ENCODE measurements at places on chromosomes 6 and 20.

DNA sequence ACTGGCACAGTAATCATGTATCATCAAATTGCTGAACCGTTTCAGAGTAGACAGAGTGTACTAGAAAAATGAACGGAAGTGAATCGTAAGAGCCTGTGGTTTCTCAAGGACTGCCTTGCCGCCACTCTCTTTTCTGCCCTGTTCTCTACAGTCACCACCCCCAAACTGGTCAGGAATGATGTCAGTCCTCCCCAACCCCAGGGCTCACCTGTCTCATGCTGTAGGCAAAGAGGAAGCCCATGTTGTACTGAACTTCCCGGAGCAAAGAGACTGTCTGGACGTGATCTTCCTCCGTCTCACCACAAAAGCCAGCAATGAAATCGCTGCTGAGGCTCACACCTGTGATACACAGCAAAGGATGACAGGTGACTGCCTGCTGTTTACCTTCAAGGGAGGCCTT, 31.0 kb downstream of the CDK5RAP1 start:
- no peak for DNase-seq

- no peak for DNase-seq
These were observed 425 bp downstream of the FOXA2 start for GRCh38 chr20:22583773-22584521.

GRCh38 chr6:31272436-31272835, 544 bp upstream of the HLA-C start:
- no peak for DNase-seq

DNA sequence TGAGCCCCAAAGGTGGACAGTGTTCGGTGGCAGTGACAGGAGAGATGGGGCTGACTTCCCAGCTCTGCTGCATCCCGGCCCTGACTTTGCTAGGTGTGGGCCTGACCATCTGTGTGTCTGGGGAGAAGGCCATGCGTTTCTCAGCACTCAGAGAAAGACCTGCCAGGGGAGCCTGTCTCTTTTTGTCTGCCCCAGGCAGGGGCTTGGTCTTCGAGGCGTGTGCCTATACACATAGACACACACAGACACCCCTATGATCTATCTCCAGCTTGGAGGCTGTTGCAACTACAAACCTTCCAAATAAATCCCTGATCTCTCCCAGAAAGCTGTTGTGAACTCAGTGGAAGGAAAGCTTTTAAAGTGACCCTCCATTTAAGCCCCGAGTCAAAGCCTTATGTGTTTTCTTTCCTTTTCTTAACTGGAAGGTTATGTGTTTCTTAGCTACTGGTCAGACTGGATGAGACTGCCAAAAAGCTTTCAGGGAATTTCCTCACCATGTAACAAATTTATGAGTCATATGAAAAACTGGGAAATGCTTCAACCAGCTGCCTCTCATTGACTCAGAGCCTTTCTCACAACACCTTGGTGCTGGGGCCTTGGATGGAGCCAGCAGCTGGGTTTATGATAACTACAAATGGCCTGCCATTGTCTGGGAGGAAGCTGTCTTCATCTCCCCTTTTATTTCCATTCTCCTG, 102.6 kb downstream of the CDC5L start:
- DNase-seq = peak; percentile 99

- DNase-seq = peak; percentile 51
These were observed 133.7 kb downstream of the MYO6 start for GRCh38 chr6:75882734-75883133.

DNA sequence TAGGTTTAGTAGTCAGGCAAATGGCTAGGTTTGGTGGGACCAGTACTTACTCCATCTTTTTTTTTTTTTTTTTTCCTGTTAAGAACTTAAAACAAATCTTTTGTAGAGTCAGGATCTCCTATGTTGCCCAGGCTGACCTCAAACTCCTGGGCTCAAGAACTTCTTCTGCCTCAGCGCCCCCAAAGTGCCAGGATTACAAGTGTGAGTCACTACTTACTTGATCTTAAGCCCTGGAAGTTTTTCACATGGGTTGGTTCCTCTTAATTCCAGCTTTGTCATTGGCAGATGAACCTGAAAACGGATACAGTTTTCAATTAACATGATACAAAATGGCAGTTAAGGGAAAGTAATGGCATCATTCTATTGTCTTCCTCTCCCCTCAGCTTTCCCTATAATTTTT, 179.4 kb upstream of the JAG1 start:
- peak; percentile 20 for DNase-seq

- peak; percentile 69 for DNase-seq
These were observed 20.1 kb downstream of the SLCO4A1 start for GRCh38 chr20:62662422-62662821.

GRCh38 chr20:10430000-10430466, 4.0 kb downstream of the MKKS start:
- DNase-seq = peak; percentile 29

DNA sequence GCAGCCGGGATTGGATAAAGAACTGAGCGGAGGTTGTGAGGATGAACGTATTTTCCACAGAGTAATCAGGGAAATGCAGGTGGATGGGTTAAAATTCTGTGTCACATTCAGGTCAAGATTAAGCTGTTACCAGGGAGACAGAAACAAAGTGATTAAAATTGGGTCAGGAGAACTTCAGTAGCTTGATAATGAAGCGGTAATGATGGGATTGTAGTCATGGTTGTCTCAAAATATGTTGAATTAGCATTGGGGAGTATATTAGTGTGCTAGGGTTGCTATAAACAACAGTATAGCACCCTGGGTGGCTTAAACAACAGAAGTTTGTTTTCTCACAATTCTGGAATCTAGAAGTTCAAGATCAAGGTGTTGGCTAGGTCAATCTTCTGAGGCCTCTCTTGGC, 155.5 kb downstream of the GJA1 start:
- DNase-seq = no peak

DNA sequence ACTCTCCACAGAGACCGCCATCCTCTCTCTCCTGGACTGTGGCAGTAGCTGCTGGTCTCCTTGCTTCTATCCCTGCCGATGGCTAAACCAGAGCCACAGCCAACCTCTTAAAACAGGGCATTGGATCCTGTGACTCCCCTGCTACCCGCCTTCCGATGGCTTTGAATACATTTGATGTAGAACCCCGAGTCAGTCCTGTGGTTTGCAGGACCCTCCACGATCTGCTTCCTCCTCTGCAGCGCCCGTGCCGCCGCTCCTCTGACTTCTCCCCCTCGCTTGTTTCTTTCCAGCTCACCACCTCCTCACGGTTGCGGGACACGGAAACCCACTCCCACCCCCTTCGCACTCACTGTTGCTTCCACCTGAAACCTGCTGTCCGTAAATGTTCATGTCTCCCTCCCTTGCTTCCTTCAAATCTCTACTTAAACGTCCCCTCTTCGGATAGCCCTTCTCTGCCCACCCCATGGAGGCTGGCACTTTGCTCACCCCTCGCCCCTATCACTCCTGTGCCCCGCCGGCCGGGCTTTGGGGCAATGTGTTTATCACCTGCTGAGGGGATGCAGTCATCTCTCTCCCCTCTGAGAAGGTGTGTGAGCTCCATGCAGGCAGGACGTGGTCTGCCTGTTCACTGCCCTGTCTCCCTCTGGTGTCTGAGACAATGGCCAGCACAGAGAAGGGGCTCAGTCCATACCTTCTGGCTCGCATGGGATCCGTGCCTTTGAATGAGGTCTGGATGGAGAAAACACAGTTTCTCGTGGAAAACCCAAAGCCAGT, 67.8 kb downstream of the GFOD1 start:
- no peak for DNase-seq

GRCh38 chr6:90095788-90096187, 200.9 kb downstream of the BACH2 start:
- no peak for DNase-seq

DNA sequence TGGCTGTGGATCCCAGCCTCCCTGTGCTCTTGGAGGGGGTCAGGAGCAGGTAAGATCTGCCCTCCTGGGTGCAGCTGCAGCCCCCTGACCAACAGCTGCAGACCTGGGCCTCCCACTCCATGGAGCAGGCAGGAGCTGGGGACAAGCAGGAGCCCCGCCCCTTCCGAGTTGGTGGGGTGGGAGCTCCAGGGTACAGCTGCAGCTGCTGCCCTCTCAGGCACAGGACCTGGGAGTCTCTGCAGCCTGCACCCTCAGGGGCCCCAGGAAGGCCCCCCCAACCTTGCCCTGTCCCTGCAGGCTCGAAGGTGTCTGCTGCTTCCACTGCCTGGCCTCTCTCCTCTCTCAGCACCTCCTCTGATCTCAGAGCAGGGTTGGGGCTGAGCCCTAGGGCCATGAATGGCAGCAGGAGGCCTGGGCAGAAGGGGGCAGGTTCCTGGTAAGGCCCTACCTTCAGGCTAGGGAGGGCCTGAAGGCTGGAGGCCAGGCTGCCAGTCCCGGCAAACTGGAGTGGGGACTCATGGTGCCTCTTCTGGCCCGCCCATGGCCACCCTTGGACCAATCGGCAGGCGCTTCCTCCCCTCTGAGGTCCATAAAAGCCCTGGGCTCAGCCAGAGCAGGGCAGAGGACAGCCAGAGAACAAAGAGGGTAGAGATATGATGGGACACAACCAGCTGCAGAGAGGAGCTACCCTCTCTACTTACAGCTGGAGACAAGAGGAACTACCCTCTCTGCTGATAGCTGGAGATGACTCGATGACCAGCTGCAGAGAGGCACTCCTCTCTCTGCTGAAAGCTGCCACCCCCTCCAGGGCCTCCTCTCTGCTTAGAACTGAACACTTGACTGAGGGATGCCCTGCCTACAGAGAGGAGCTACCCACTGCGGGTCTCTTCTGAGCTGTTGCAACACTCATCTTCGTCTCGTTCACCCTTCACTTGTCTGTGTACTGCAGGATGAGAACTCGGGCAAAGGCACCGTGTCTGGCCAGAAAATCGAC, 7.8 kb upstream of the PACSIN1 start:
- no peak for DNase-seq

DNA sequence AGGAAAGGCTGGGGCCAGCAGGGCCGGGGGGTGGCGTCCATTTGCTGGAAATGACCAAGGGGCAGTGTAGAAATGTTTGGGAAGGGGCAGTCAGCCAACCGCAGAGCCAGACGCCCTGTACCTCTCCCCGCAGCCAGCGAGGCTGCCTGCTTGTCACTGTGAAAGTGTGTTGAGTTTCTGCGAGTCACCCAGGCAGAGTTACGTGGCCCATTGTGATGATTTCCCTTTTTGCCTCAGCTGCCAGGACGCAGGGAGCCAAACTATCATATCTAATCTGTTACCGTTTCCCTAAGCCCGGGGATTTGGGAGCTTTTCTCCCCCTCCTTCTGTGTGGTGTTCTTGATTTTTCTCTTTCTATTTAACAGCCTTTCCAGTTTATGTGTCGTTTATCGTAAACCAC, 67.9 kb upstream of the STX16 start:
- peak; percentile 28 for DNase-seq

DNA sequence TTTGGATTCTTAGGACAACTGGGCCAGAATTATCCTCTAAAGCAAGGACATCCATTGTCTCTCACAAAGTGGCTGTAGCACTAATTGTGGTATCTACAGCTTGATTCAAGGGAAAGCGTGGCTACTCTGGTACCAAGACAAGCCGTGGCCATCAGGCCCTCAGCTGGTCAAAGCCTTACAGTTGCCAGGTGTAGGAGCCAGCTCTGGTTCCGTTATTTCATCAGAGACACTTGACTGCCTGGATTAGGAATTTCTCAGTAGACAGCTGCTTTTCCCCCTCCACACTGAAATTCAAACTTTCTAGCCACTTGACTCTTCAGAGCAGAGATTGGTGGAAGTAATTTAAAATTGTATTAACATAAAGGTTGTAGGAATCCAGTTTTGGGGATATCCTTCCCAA, 104.2 kb downstream of the ANKS1A start:
- no peak for DNase-seq

DNA sequence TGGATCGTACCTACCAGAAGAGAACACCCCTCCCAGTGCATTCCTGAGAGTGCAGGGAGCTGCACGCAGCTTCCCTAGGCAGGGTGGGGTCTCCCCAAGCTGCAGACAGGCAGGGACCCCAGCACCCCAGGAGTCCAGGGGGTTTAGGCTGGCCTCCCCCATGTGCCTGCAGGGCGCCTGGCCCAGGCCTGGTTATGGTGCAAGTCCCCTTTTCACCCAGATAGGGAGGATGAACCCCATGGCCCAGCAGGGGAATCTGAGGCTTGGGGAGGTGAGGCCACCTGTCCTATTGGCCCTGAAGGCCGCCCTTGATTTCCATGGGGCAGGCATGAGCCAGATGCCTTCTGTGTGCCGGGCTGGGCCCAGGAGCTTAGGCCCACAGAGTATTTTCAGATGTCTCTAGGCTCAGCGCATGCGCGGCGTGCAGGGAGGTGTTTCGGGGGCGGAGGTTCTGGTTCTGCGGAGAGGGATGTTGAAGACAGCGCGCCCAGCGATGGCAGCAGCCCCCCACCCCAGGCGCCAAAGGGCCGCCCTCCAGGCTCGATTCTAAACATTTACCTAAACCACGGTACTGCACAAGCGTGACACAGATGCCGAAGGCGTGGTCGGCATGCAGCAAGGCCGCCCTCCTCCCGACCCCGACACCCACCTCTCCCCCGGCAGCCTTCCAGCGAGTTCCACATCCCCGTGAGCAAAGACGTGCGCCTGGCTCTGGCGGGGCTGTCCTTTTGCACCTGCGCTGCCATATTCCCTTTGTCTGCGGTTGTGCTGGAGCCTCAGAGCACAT, 29.4 kb downstream of the COL20A1 start:
- no peak for DNase-seq

- DNase-seq = no peak
These were observed 228.0 kb downstream of the CD109 start for GRCh38 chr6:73923905-73924485.

DNA sequence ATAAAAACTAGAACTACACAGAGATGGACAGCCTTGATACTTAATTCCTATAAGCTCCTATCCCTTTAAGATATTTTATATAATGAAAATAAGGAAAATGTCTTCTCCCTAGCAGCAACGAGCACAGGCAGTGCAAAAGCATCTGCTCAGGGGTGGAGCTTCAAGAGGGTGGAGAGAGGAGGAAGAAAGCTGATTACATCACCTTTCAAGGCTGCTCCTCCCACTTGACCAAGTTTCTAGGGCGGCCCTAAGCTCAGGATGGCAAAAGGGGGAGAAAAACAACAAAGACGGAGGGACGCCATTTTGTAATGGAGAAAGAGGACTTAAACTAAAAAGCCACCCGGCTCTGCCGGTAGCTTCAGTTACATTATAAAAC, 2.2 kb downstream of the PPP1R10 start:
- peak; percentile 93 for DNase-seq

- no peak for DNase-seq
These were observed 79.9 kb downstream of the GCLC start for GRCh38 chr6:53464927-53465460.

- no peak for DNase-seq
These were observed 78.1 kb downstream of the LRFN2 start for GRCh38 chr6:40509086-40509485.

- no peak for DNase-seq
These were observed 22.3 kb upstream of the LAMP5 start for GRCh38 chr20:9492067-9492466.

- DNase-seq = peak; percentile 83
These were observed 2.2 kb downstream of the BRD2 start for GRCh38 chr6:32970413-32971241.

GRCh38 chr6:153564803-153565202, 433.7 kb upstream of the RGS17 start:
- DNase-seq = no peak

GRCh38 chr6:69289689-69290495, 506.9 kb downstream of the LMBRD1 start:
- DNase-seq = no peak

Data from astrocyte (in vitro differentiated cells and primary cell).